ENCODE measurements at places on chromosomes 5 and 9.

GRCh38 chr5:160011471-160011870 is 2.5 kb downstream of the TTC1 start:
- no peak for DNase-seq

- DNase-seq, result no peak
Measured at GRCh38 chr9:131704141-131704983, 35.5 kb downstream of the RAPGEF1 start.

DNA sequence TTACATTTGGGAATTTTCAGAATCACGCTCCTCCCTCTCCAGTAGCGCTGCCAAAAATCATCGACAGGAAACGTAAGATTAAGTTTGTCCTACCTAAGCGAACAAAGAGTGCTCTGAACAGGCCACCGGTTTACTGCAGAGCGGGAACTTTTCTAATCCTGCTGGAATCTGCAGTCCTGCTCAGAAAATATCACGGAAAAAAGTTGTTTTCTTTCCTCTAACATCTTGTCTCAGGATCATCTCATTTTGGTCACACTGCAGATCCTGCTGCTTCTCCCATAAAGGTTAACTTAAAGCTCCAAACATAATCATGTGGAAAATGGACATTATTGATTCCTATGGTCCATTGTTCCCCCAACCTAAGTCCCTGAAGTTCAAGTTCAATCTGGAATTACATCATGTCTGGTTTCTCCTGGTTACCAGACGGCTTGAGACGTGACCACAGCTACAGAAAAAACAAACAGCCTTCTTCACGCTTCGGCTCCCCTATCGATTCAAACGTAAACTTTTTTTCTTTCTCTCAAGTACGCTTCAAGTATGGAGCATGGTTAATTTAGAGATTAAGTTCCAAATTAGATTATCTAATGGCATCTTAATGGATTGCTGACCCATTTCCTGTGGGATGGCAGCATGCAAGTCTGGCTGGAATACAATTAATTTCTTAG is 217.6 kb downstream of the NFIB start:
- no peak for DNase-seq

DNA sequence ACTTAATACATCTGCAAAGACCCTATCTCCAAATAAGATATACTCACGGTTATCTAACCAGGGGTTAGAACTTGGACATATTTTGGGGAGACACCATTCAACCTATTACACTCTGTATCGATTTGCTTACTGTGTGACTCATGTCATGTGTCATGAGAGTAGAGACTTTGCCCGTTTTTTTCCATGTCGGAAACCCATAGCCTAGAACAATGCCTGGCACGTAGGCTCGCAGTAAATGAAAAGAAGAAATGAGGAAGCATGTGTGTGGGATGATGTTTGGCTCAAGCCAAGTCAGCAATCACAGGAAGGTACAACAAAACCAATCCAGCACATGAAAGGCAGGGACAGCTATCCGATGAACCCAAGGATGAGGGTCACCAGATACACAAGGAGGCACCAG is 94.6 kb upstream of the DNAH5 start:
- DNase-seq, result no peak

- DNase-seq, result no peak
Measured at GRCh38 chr9:116151199-116151598, 2.4 kb upstream of the PAPPA start.

DNA sequence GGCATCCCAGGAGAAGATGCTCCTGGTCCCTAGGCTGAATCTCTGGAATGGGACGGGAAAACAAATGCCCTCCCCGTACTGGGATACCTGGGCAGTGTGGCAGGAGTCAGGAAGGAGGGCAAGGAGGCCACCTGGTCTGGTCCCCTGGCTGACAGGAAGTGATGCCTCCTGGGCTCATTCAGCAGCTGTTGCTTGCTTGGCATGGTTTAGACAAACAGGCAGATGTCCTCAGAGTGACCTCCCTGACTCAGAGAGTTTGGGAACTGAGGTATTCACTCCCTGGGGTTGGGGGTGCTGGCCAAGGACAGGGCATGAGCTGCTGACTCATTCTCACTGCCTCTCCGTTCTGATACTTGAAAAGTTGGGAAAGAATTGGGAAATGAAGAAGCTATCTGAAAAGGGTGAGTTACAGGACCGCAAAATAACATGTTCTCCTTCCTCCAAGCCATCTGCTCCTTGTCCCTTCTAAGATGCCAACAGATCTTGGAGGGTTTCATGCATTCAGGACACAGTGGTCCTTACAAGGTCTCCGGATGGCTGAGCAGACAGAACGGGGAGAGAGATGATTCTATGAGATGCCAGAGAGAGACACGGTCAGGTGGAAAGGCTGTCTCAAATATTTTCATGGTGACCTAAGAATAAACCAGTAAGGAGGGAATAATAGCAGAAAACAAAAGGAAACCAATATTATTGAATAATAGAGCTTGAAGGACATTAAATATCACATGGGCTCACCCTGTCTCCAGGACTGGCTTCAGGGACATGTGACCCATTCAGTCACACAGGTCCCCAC is 534.5 kb downstream of the BNC2 start:
- no peak for DNase-seq

DNA sequence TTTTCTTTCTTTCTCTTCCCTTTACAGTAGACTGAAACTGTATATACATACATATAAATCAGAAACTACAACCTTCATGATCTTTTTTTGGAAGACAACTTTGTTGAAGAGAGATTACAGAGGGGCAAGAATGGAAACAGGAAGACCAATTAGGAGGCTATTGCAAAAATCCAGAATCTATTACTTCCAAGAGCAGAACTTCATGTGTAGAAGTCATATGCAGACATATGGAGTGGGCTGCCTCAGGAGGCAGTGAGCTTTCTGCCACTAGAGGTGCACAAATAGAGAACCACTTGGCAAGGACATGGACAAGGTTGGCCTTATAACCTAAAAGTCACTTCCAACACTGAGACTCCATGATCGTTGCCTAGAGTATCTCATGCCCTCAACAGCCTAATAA is 157.8 kb upstream of the NR4A3 start:
- no peak for DNase-seq

DNA sequence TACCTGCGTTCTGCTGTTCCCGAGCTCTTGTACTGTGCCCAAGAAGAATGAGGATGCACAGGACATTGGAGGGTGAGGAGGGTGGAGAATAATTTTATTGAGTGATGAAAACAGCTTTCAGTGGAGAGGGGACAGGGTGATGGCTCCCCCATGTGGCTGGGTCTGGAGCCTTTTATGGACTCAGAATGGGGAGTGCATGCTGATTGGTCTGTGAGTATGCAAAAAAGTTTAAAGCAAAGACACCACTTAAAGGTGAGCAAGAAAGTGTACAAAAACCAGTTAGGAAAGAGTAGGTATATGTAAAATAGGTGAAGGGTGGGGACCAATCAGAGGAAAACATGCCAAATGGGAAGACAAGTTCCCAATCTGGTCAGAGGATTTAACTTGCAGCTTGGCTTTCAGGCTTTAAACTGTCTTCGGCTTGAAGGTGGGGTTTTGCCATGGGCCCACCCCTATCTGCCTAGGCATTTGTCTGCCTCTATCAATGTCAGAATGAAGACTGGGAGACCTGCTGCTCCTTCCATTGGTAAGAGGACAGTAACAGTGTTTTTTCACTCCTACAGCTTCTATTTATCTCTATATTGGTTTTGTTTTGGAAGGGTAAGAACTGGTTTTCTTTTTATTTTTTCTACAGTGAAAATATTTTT is 118.0 kb upstream of the RAI14 start:
- no peak for DNase-seq

- no peak for DNase-seq
Measured at GRCh38 chr5:176639981-176640380, 7.3 kb upstream of the TSPAN17 start.

DNA sequence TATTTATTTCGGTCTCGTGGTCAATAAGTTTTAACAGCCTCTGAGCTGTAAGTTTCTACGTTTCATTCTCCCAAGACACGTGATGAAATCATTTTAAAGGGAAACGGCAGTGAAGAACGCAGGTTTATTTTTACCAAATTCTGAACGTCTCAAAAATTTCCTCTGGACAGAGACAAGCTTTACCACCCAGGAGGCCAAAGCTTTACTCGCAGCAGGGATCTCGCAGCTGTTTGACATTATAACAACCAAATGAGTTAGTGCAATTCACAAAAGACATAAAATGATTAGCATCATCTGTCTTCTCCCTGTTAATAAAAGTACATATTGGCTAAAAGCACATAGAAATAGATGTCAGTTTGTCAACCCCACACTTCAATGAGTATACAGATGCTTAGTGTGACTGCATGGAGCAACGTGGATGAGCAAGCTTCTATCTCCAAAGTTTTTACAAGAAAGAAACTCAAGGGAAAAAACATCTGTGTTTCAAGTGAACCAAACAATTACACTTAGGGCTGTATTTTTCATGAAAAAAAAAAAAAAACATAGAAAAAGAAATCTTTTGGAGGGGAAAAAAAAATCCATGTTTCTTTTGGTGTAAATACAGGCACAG is 2.5 kb downstream of the SEMA5A start:
- no peak for DNase-seq

DNA sequence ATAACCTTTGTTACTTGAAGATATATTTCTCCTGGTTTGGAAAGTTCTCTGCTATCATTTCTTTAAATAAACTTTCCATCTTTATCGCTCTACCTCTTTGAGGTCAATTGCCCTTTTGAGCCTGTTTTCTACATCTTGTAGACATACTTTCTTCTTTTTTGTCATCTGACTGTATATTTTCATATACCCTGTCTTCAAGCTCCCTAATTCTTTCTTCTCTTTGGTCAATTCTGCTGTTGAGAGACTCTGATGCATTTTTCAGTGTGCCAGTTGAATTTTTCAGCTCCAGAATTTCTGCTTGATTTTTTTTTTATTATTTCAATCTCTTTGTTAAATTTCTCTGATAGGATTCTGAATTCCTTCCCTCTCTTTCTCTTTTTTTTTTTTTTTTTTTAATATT is 511.2 kb upstream of the GRAMD2B start:
- no peak for DNase-seq

GRCh38 chr5:78606241-78606640 is 42.3 kb downstream of the LHFPL2 start:
- DNase-seq, result no peak

DNA sequence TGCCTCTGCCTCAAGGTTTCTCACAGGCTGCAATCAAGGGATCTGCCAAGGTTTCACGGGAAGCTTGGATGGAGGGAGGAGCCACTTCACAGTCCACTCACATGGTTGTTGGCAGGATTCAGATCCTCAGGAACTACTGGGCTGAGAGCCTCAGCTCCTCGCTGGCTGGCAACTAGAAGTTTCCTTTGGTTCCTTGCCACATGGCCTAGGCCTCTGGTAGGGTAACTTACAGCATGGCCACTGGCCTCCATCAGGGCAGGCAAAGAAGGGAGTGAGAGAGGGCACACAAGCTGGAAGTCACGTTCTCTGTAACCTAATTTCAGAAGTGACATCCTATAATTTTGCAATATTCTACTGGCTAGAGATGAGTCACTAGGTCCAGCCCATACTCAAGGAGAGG is 32.2 kb downstream of the SPOCK1 start:
- DNase-seq, result no peak

- DNase-seq, result peak; percentile 10
Measured at GRCh38 chr9:2570615-2571479, 50.7 kb upstream of the VLDLR start.

DNA sequence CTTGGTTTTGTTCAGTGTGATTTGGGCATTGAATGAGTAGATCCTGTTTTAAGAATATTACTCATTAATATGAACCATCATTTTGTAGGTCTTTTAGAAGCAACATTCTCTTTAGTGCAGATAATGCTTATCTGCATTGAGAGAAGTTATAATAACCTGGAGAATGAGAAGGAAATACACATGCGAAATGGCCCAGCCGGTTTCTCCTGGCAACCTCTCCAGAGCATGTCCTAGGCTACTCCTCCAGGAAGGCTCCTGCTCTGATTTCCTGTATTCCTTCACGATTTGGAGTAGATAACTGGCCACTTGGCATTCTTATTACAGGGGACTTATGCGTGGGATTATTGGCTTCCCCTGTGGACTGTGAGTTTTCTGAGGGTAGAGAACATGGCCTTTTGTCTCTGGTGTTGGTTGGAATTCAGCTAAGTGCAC is 12.6 kb downstream of the DAPK1 start:
- DNase-seq, result no peak

GRCh38 chr5:132261881-132262845 is 4.7 kb downstream of the PDLIM4 start:
- peak; percentile 9 for DNase-seq

DNA sequence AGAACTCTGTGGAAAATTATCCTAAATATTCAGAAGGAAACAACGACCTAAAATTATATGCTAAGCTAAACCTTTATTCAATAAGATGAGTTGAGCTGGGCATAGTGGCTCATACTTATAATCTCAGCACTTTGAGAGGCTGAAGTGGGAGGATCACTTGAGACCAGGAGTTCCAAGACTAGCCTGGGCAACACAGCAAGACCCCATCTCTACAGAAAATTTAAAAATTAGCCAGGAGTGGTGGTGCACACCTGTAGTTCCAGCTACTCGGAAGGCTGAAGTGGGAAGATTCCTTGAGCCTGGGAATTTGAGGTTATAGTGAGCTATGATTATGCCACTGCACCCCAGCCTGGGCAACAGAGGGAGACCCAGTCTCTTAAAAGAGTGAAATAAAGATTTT is 51.6 kb downstream of the DCAF10 start:
- no peak for DNase-seq

DNA sequence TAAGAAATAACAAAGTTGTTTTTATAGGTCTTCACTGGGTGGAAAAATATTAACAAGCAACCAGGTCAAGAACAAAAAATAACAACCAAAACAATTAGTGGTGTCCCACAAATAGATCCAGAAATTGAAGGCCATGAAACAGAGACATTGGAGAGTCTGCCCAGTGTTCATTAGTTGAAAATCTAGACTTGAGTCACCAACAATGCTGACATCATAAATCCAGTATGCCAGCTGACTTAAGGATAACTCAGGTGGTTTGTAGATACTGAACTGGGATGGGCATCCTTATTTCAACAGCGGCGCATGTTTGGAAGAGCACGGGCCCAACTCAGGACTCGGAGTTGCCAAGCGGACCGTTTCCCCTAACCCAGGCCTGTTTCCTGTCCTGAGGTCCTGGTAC is 80.7 kb upstream of the TNFAIP8 start:
- DNase-seq, result no peak

- DNase-seq, result no peak
Measured at GRCh38 chr5:97009921-97010320, 74.0 kb downstream of the LNPEP start.

- no peak for DNase-seq
Measured at GRCh38 chr5:33460210-33460609, 19.4 kb downstream of the TARS1 start.

DNA sequence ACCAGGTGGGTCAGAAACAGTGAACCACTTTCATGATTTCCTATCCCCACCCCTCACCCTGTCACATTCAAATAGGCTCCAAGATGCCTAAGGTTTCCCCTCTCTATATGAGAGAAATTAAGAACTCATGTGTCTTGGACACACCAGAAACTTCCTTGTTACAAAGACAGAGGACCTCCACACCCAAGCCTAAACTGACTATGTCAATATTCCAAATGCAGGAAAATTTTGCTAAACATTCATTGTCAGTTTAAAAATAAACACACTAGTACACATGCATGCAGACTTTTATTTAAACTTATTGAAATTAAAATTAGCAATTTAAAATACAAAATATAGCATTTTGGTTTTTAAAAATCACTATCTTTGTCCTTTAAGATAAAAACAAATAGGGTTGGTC is 26.2 kb downstream of the SKIC3 start:
- no peak for DNase-seq

Measured in GM10248 (cell line).